ENCODE measurements at places on chromosomes 11 and 22.

DNA sequence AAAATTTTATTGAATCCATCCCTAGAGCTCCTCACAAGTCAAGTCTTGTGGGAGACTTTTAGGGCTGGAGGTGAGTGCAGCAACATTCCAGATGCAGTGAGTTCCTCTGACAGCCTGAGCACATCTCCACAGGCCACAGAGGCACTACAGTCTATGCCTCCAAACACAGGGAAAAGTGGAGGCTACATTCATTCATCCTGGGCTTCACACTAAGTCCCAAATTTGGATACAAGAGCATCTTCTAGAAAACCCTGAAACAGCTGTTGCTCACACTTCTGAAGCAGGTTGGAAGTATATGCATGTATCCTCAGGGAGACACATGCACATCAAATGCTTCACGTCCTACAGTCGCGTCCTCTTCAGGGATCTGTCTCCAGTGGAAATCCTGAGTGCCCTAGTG is 1.2 kb downstream of the CD3D start:
- DNase-seq, result no peak

GRCh38 chr11:29324328-29324727 is 692.5 kb downstream of the KCNA4 start:
- DNase-seq, result no peak

GRCh38 chr22:31045900-31046538 is 35.1 kb upstream of the SMTN start:
- DNase-seq, result no peak

DNA sequence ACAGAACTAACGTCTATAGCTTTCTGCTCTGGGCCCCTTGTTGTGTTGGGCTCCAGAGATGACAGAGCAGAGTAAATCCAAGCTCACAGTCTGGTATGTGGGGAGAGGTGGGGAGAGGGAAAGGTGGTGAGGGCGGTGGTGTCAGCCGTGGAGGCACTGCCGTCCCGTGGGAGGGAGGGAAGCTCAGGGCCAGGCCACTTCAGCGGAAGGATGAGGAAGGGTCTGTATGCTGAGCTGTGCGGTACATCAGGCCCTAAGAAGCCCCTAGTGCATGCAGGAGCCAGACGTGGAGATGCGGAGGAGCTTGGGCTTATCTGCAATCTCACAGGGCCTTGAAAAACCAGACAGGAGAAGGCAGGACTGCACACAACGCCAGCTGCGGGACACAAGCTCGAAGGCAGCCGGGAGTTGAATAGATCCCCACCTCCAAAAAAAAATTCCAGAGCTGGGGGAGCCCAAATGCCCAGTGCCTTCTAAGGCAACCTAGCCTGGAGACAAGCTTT is 1.5 kb downstream of the KRTAP5-5 start:
- DNase-seq, result no peak

GRCh38 chr22:44698531-44699421 is 3.2 kb upstream of the PRR5 start:
- no peak for DNase-seq

DNA sequence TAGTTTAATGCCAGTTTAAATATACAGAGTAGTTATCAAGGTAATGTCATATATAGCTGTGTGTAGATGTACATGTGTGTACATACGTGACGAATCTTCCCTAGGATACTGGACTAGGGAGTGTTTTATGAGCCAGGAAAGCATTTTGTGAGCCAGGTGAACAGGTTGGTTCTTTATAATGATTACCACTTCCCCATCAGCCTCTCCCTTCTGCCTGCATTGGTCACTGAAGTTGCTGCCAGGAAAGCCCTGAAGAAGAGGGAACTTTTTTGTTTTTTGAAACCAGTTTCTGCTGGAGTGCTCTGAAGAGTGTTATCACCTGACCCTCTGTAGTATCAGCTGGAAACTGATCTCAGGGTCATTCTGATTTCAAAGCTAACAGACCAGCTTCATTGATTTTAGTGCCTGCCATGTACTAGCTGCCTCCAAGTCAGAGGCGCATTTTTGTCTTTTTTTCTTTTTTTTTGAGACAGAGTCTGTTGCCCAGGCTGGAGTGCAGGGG is 14.2 kb upstream of the ST14 start:
- DNase-seq, result no peak

- DNase-seq, result no peak
These were observed 26.6 kb downstream of the CCDC90B start for GRCh38 chr11:83259559-83259958.

DNA sequence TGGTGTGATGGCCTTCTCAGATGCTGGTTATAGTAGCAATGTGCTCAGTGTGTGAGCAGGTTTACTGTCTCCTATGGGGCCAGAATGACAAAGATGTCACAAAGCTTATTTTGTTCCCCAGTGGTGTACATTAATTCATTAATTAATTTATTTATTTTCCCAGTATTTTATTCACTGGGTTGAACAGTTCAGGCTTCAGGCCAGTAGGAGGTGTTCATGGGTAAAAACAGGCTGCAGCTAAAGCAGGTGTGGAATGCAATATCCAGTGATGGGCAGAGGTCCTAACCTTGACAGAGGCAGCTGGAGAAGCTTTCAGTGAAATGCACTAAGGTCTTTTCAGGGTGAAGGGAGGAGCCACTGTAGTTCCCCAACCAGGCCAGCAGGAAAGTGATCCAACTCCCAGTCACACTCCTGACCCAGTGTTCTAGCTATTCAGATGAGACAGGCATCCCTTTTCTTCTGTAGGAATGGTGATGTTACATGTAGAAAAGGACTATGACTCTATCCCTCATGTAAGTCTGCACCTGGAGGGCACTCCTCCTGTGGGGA is 7.8 kb upstream of the FANCF start:
- DNase-seq, result no peak

DNA sequence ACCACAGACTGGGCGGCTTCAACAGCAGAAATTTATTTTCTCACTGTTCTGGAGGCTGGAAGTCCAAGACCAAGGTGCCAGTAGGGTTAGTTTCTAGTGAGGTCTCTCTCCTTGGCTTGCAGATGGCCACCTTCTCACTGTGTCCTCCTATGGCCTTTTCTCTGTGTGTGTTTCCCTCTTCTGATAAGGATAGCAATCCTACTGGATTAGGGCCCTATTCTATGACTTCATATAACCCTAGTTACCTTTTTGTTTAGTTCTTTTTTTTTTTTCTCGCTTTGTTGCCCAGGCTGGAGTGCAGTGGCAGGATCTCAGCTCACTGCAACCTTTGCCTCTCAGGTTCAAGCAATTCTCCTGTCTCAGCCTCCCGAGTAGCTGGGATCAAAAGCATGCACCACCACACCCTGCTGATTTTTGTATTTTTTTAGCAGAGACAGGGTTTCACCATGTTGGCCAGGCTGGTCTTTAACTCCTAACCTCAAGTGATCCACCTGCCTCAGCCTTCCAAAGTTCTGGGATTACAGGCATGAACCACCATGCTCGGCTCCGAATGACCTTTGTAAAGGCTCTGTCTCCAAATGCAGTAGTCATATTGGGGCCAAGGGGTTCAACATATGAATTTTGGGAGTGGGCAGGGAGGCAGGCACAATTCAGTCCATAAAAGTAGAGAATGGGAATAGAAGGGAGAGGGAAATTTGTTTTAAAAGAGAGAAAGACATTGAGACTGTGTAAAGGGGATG is 25.5 kb upstream of the NNMT start:
- no peak for DNase-seq

DNA sequence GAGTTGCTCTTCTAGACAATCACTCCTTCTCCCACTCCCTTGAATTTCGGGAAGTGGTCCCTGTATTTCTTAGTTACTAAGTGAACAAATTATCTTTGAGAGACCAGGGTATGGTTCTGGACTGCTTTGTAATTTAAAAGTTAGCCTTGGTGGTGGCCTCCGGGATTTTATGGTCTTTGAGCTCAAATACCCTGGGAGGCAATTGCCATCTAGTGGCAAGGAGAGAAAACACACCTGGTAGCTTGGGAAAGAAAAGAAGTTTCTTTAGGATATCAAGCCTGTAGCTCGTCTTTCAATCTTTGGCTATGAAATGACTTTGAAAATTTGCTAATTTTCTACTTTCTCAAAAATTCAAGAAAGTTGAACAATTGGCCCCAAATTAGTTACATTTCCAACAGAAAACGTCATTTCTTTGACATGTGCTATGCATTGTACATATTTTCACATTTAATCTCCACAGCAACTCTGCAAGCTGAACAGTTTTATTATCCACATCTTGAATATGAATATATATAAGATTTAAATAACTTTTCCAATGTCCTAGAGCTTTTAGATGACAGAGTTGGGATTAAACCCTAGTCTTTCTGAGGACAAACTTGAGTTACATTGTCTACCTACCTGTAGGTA is 39.1 kb downstream of the MMP27 start:
- no peak for DNase-seq

GRCh38 chr11:10930972-10931760 is 73.3 kb upstream of the ZBED5 start:
- DNase-seq, result no peak

DNA sequence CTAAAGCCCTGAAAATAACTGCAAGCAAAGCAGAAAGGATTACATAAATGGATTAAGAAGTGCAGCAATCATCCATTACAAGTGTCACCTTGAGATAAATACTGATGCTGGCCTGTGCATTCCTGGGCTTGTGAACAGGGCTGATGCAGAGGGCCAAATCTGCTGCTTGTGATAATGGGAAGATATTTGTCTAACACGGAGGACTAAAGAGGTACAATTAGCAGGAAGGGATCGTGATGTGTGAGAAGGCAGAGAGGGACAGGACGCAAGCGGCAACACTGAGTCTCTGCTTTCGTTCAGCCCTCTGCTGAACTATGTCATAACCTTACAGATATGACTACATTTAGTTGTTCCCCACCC is 107.7 kb upstream of the DDI1 start:
- no peak for DNase-seq

GRCh38 chr22:49142891-49143290 is 684.8 kb downstream of the BRD1 start:
- no peak for DNase-seq

DNA sequence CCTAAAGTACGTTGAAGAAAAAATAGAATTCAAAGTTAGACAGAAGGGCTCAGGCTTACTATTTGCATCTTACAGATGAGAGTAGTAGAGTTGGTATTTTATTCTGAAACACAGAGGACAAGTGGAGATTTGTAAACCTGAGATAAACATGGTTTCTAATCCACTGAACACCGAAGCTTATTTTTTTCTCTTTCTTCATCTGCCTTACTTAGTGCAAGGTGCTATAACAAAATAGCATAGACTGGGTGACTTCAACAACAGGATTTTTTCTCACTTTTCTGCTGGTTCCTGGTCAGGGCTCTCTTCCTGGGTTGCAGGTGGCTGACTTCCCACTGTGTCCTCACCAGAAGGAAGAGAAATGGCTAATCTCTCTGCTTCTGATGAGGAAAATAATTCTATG is 2.1 kb upstream of the HBG1 start:
- no peak for DNase-seq

GRCh38 chr11:116918925-116919655 is 81.7 kb upstream of the APOA1 start:
- DNase-seq, result no peak

- no peak for DNase-seq
These were observed 86.9 kb upstream of the ANO3 start for GRCh38 chr11:26245046-26245445.

- no peak for DNase-seq
These were observed 62.5 kb downstream of the USP35 start for GRCh38 chr11:78251083-78251775.

GRCh38 chr11:10108915-10109680 is 184.9 kb downstream of the SBF2 start:
- DNase-seq, result no peak

- no peak for DNase-seq
These were observed 47.9 kb upstream of the ARHGAP42 start for GRCh38 chr11:100639140-100639539.

- no peak for DNase-seq
These were observed 710 bp downstream of the TUB start for GRCh38 chr11:8081591-8082250.

DNA sequence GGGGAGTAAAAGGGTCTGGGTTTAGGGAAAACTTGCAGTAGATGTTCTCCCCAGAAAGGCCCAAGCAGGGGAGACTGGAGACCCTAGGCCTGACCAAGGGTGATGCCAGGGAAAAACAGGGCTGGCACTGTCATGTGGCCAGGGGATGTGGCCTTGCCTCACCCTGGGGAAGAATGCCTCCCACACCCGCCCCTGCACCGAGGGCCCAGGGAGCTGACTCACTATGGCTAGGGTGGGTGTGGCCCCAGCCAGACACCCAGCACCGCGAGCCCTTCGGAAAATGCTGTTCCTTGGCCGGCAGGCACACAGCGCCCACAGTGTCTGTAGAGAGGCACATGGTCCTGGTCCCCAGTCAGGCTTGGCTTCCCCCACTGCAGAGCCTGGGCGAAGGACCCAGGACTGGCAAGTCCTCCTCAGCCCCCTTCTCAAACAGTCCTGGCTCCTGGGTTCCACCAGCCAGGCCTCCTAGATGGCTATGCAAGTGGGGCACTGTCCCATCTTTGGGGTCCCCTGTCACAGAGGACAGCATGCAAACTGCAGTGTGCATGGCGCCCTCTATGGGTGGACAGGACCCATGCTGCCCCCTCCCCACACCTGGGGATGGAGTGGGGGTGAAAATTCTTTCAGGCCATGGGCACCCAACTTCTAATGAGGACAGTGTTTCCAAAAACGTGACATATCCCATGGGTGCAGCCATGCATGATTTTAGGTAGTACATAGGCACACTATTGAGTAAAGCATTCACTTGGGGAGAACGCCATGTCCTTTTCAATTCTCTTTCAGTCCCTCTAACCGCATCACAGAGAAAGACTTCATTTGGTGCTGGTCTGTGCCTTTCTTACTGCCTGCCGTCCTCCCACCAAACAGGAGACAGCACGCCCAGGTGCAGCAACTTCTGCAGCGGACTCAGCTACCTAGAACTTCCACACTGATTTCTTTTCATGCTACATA is 15.2 kb downstream of the TMPRSS5 start:
- no peak for DNase-seq

- no peak for DNase-seq
These were observed 5.9 kb downstream of the THAP7 start for GRCh38 chr22:20996031-20996410.

DNA sequence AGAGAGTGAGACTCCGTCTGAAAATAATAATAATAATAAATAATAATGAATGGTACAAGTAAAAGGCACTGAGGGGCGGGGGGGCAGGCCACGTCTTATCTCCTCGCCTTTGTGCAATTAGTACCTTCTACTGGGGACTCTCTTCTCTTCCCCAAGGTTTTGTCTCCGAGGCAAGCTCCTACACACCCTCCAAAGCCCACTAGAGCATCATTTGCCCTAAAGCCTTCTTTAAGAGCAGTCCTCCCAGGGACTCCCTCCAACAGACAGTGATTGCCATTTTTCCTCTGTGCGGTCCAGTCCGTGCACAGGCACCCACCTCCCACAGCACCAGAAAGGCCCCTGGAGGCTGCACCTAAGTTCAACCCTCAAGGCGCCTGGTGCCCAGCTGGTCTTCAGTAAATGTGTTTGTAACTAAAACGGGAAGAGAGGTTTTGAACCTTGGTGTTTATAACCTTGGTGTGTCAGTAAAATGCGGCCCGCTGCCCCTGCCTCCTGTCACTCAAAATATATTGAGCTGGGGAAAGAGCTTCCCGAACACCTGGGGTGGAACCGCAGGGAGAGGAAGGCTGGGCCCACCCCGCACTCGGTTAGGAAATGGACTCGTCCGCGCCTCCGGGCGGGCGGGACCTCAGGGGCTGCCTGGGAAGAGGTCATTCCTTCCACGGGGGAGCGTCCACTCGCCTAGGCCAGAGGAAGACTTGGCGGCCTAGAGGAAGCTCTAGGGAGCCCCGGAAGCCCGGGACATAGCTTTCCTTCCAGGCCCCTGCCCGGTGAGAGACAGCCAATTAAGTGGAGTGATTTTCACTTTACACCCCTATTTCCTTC is 4.7 kb upstream of the KDELR3 start:
- no peak for DNase-seq

- no peak for DNase-seq
These were observed 22.8 kb downstream of the ARRB1 start for GRCh38 chr11:75328426-75329277.
